ENCODE measurements at places on chromosomes 6 and 20.

DNA sequence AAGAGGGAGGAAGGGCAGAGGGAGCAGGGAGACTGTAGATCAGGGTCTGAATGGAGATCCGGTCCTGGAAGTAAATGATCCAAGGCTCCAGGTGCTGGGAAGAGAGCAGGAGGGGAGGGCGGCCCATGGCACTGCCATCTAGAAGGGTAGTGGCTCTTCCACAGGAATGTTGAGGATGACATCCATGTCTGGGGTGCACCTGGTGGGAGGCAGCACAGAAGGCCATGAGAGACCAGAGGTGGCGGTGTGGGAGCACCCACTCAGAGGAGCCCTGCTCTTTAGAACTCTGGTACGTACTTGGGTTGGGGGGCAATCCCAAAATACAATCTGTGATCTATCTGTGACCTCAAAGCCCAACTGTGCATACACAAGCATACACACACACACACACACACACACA is 13.5 kb downstream of the DEFB132 start:
- no peak for DNase-seq

DNA sequence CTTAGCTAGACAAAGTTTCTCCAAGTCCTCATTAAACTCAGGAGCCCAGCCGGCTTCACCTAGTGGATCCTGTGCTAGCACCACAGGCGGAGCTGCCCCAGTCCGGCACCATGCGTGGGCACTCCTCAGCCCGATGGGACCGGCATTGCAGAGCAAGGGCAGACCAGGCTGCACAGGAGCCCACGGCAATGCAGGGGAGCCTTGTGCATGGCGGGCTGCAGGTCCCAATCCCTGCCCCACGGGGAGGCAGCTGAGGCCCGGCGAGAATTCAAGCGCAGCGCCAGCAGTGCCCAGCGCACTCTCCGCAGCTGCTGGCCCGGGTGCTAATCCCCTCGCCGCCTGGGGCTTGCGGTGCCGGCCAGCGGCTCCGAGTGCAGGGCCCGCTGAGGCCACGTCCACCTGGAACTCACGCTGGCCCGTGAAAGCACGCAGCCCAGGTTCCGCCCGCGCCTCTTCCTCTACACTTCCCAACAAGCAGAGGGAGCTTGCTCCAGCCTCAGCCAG is 292.3 kb upstream of the EYS start:
- no peak for DNase-seq

DNA sequence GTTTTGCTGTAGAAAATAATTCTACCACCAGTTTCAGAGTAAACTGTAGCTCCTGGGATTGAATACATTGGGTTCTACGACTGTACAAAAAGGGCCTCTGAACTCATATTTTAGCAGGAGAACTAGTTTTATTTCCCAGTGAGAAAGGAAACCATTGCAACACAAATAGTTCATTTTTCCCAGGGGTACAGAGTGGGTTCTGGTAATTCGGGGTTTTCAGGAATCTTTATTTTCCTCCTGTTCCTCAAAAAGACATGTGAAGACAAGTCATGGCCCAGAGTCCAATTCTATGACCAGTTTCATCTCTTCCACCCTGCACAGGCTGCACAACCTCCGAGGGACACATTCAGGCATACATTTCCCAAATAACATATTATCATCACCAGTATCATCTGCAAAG is 222.1 kb downstream of the HIVEP2 start:
- DNase-seq = no peak

- peak; percentile 89 for DNase-seq
Observed at GRCh38 chr6:2630359-2630758, 120.4 kb downstream of the MYLK4 start.

DNA sequence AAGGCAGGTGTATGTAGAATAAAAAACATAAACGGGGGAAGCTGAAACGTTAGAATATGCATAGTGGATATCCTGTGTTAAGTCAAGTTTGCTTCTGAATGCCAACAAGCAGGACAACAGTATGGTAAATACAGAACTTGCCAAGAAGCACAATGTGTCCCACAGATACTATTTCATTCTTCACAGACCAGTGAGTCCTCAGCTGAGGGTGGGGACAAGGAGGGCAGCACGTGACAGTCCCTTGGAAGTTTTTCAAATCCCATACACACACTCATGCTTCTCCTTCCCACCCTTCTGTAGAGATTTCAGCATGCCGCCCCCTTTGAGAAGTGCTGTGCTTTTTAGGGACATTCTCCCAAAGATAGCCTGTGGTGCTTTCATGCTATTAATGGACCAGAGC is 268.5 kb upstream of the ECI2 start:
- no peak for DNase-seq

DNA sequence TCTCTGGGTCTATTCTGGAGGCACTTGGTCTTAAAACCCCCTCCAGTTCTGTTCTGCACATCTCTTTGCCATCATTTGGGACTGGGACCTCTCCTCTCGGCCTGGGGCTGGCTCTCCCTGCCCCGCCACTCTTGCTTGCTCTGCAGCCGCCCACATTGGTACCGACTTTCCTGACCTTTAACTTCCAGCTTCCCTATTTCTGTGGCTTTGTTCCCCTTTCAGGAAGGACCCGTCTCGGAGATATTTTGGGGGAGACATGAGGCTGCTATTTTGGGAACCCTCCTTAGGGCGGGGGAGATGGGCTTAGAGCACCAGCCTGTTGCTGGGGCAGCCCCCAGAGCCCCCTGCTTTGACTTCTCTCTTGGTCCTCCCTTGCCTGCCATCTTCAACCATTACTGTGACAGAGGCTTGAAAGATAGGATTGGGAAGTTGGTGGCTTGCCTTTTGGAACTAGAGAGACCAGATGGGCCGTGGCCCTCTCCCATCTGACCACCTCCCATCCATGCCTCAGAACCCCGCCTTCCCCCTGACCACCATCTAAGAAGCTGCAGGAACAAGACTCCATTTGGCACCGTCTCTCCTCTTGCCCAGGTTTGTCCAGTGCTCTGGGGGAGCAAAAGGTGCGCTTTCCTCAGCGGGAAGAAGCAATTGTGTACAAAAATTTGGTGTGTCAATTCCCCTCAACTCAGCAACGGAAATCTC is 914 bp downstream of the TREM2 start:
- no peak for DNase-seq

- DNase-seq = no peak
Observed at GRCh38 chr6:154814063-154814462, 80.8 kb downstream of the SCAF8 start.

DNA sequence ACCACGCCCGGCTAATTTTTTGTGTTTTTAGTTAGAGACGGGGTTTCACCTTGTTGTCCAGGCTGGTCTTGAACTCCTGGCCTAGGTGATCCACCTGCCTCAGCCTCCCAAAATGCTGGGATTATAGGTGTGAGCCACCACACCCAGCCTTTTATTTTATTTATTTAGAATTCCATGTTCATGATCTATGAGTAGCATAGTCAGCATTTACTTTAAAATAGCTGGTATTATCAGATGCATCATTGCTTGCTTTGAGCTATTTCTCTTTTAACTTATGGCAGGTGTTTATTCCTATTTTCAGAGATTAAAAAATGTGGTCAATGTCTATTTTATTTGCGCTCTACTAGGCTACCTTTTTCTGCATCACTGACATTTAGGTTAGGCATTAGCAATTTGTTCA is 152.0 kb downstream of the UTRN start:
- DNase-seq = no peak

- DNase-seq = no peak
Observed at GRCh38 chr6:76466286-76466685, 393.8 kb upstream of the IMPG1 start.

DNA sequence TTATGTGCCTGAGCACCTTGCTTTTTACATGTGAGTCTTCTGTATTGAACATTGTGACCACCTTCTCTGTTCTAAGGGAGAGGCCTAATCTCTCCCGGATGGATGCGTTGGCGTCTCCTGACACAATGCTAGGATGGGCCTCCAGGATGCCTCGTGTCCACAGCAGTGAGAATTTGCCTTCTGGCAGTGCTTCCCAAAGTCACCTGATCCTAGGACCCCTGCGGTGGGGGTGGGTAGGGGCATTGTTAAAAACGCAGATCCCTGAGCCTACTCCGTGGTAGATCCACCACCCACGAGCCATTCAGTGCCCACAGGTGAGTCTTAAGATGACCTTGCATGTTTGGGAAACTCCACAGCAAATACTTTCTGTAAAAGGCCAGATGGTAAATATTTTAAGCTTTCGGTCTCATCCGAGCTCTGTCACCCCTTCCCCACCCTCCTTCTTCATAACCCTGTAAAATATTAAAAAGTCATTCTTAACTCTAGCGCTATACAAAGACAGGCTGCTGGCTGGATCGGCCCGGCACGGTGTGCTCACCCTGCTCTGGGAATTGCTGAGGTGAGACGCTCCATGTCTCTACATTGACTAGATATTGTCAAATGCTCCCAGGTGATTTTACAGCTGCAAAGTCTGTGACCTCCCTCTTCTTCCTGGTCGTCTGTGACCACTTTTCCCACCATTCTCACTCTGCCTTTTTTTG is 106.7 kb upstream of the IYD start:
- DNase-seq = no peak

- DNase-seq = peak; percentile 67
Observed at GRCh38 chr6:26158581-26159356, 71.5 kb downstream of the HFE start.

- no peak for DNase-seq
Observed at GRCh38 chr6:148513145-148514071, 170.8 kb downstream of the SASH1 start.

DNA sequence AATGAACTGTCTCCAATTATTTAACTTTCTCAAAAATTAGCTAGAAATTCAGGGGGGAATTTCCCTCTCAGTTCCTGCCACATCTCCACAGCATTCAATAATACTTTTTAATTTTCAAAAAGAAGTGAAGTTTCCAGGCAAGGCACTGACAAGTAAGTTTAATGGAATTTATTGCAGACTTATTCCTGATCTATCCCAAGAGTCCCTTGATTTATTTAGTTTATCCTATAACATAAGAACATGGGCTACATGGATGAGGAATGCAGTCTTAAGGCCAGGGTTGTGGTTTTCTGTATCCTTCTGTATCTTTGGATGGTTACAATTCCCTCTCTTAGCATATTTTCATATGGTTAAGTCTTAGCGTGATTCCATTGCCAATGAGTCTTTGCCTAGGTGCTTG is 126.5 kb downstream of the TSHZ2 start:
- DNase-seq = no peak

DNA sequence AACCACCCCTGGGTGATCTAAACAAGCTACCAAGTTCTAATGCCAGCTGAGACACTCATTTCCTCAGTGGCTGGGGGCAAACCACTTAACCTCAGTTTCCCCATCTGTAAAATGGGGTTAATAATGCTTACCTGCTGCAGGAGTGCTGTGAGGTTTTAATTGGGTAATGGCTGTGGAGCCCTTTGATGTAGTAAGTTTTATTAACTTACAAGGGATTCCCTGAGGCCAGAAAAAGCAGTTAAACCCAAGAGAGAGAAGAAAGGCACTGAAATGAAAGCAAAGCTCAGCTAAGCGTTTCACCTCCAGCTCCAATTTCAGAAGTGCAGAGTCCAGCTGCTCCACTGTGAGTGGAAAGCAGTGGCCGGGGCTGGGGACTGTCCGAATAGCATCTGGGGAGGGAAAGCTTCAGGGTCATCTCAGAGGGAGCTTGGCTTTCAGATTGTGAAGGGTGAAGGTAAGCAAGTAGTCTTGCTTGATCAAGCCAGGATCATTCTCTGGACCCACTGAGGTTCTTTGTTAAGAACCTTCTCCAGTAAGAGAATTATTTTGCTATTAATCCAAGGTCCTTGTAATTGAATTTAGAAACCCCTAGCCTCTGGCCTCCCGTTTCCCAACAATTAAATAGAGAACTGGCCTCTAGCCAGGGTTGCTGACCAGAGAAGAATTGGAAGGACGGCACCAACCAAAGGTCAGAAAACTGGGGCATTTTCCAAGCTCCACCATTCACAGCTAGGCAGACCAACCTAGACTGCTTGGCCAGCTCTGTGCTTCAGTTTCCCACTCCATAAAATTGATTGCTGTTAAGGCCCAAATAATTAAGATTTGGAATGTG is 20.9 kb upstream of the TCP11 start:
- peak; percentile 41 for DNase-seq

GRCh38 chr6:56650191-56650590 is 7.5 kb upstream of the DST start:
- DNase-seq = no peak

- DNase-seq = no peak
Observed at GRCh38 chr20:29409833-29410805, 1847.3 kb upstream of the DEFB115 start.

- peak; percentile 72 for DNase-seq
Observed at GRCh38 chr6:17863901-17864754, 123.3 kb downstream of the KIF13A start.

GRCh38 chr6:34073540-34073939 is 72.3 kb downstream of the GRM4 start:
- no peak for DNase-seq

- DNase-seq = no peak
Observed at GRCh38 chr20:617934-618690, 8.0 kb upstream of the TCF15 start.

DNA sequence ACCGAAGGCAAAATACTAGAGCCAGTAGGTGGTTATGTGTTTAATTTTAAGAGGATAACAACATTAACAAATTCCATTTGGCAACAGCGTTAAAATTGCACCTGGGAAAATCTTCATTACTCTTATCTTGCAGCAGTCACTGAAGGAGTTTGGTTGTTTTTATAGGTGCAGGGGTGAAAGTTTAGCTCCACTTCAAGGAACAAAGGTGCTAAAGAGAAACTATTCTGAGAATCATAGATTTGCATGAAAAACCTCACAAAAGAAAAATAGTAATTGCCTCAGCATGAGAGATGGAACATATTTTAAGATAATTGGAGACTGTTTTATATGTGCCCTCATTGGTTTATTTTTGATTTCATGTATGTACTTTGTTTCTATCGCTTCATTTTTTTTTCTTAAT is 444.4 kb downstream of the UTRN start:
- no peak for DNase-seq

DNA sequence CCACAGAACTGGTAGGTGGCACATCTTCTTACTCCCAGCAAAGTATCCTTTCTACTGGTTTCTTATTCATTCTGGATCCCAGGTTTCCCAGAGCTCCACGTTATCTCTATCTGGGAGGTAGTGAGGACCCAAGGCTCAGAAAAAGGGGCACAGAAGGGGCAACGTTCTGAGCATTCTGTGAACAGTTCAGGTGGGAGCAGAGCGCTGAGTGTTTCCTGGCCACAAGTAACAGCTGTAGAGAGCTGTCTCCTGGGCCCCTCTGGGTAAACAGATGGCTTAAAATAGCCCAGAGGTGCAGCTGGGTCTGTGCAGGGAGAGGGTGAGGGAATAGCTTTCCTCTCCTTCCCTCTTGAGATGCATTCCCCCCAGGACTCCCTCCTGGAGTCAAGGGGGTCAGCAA is 2.1 kb downstream of the APOBEC2 start:
- no peak for DNase-seq

DNA sequence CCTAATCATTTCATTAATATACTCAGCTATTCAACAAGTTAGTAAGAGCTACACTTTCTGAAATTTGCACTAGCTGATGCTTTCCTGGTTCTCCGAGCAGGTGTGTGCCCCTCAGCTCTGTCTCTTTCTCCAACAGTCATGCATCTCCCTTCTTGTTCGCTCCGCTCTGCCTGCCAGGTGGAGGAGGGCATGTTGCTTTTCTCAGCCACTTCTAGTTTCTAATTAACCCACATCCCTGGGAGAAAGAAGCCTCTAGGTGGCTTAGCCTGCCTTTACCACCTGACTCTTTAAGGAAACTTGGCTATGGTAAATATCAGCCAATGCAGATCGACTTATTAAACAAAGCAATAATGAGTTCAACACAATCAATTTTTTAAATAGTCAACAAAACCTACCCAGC is 34.2 kb downstream of the LRFN2 start:
- no peak for DNase-seq

All from endothelial cell of umbilical vein (primary cell).